Activated T-cell treated with anti-CD3 and anti-CD28 coated beads for 24 hours (primary cell): ENCODE measurements at places on chromosomes 6 and 20.

- no peak for DNase-seq
Observed at GRCh38 chr20:1467082-1467354, 369 bp upstream of the NSFL1C start.

DNA sequence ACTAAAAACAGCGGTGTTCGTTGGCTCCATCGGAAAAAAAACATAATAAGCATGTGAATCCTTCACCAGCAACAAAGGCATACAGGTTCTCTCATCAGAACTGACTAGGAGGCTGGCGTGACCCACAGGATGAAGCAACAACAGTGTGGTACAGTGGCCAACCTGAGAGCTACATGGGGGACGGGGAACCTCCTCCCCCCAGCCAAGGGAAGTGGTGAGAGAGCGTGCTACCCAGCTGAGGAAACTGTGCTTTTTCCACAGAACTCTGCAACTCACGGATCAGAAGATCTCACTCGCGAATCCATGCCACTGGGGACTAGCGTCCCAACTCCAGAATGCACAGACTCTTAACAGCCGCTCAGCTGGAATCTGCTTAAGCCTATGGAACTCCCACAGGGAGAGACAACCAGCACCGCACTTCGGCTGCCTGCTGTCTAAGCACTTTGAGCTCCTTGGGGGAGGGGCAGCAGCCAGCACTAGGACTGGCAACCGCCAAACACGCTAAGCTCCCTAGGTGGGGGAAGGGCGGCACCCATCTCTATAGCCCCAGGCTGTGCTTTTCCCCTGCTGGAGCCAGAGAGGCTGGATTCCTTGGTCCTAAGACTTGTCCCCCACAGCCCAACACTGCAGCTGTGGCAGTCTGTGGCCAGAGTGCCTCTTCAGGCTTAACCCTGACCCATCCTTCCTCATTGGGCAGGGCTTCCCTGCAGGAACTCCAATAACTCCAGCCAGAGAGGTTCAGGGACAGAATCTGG is 538.3 kb upstream of the BTBD3 start:
- no peak for DNase-seq

DNA sequence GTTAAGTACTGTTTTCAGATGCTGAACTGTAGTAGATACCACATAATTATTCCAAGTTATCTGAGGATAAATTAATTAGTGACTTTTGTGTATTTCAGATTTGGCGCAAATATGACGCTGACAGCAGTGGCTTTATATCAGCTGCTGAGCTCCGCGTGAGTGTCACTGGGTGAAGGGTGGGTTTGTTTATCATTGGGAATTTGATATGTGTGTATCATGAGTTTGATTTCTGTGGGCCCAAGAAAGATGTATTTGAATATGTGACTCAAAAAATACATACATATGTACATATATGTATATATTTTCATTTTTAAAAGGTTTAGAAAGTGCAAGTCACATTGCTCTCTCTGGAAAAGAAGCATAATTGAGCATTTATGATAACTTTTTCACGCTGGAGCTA is 17.4 kb downstream of the SCGN start:
- no peak for DNase-seq

- DNase-seq, result no peak
Observed at GRCh38 chr6:5215799-5216198, 45.0 kb downstream of the LYRM4 start.

DNA sequence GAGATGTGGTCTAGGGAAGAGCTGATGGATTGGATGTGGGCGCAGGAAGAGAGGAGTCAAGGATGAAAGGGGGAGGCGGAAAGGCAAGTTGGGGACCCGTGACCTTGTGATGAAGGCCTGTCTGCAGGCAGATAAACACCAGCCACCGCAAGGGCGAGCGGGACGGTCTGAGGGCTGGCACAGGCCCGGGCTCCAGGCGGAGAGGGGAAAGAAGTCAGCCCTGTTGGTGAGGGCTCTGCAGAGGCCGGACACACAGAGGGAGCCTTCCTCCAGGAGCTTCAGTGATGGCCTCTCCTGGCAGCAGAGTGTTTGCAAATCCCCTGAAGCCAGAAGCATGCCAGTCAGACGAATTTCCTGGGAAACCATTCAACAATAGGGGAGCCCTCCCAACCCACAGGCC is 112.2 kb downstream of the ZDHHC14 start:
- DNase-seq, result no peak

DNA sequence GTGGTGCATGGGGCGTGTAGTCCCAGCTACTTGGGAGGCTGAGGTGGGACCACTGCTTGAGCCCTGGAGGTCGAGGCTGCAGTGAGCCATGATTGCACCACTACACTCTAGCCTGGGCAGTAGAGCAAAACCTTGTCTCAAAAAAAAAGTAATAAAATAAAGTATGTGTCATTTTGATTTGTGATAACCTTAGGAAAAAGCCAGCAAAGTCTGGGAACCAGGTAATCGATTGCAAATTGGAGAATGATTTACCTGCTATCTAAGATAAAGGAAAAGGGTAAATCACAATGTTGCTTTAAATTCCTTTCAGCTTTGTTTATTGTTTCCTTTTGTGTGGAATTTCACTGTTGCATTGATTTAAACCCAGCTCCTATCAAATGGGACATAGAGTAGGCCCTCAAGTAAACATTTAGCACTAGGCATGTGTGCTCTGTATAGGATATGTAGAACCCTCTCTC is 59.0 kb downstream of the SGK1 start:
- no peak for DNase-seq

- DNase-seq, result no peak
Observed at GRCh38 chr6:111888928-111889695, 15.9 kb upstream of the FYN start.

DNA sequence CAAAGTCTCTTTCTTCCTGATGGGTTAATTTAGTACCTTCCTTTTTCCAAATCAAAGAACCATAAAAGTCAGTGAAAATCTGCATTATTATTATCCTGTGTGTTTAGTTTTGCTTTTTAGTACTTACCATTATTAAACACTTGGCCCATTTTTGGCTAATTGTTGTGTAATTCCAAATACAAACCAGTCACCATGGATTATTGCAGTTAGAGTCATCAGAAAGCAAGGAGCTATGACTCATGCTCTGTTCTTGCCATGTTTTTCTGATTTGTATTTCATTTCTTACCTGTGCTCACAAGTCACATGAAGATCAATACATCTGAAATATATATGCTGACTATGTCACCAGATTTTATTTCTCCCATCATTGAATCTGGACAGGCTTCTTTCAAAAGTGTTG is 31.3 kb downstream of the SLC22A3 start:
- no peak for DNase-seq

GRCh38 chr6:24460966-24461365 is 28.4 kb downstream of the GPLD1 start:
- DNase-seq, result no peak

GRCh38 chr6:160883560-160883959 is 108.0 kb upstream of the MAP3K4 start:
- no peak for DNase-seq

- no peak for DNase-seq
Observed at GRCh38 chr6:142851601-142852000, 93.4 kb downstream of the HIVEP2 start.

DNA sequence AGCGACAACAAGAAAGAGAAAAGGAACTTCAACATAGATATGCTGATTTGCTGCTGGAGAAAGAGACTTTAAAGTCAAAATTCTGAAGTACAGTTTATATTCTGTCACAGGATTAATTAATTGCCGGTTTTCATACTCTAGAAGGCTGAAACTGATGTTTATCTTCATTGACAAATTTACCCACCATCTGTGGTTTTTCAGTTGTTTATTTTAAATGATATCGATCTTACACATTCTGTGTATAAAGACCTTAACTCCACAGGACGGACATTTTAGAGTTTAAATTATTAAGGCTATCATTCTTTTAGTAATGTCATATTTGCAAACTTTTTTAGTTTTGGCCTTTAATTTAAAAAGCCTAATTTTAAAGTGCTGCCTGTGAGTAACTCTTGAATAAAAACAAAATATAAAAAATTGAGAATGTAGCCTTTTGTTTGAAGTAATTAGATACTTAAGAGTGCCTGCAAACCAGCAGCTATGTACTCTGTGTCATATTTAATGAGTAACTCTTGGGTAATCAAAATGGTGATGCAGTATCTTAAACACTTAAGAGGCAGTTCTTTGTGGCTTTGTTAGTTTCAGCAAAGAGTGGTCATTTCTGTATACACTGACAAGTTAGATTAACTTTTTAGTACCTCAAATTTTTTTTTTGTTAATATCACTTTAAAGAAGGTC is 59.3 kb downstream of the CDC5L start:
- no peak for DNase-seq

DNA sequence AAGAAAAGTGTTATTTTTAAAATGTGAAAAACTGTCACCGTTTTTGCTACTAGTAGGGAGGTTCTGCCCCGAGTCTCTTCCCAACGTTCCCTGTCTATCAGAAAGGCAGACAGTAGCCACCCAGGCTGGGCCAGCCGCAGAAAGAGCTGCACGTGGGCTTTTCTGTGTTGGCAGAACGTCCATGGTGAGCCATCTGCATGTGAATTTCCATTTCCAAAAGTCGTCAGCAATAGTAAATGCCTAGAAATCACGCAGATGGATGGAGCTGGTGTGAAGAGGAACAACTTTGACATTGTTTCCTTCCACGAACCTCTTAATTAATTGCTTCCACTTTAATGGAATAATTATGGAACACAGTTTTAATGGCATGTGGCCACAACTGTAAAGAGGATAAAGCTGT is 97.5 kb downstream of the FAM120B start:
- no peak for DNase-seq

DNA sequence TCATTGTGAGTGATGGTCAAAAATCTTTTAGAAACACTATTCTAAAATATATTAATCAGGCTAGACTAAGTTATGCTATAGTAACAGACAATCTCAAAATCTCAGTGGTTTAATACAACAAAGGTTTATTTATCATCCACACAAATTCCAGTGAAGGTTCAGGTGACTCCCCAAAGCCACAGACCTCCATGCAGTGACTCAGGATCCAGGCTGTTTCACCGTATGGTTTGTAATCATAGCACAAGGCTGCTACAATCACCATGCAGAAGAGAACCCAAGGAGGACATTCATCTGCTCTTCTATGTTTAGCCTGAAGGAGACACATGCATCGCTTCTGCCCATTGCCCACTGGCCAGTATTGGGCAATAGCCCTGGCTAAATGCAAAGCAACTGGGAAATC is 46.2 kb downstream of the BFSP1 start:
- DNase-seq, result no peak
